Substantia nigra (tissue), 51 donors: ENCODE measurements at places on chromosomes 2 and 18.

- DNase-seq = no peak
Observed at GRCh38 chr2:53952519-53952918, 18.3 kb downstream of the PSME4 start.

DNA sequence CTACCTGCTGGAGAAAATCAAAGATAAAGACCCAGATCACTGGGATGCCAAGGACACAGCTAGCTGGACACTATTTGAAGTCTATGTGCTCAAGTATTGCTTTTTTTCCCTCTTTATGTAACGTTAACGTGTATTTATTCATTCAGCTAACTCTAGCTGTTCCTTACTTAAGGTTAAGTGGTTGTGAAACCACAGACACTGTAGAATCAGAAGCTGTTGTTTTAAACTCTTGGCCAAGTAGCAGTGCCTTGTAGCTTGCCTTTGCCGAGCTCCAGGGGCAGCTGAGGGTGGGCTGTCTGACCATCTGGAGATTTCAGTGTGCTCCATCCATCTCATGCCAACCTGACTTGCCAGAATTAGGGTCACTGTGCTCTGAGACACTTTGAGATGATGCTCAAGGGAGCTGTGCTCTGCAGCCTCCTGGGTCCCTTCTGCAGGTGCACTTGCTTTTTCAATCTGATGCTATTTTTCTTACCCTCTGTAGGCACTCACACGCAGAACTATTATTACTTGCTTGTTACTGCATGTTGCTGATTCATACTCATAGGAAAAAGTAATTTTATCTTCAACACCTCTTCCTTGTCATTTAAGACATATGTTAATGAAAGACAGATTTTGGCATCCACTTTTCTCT, 116.2 kb downstream of the METTL8 start:
- DNase-seq = no peak

- no peak for DNase-seq
Observed at GRCh38 chr2:128818704-128819491, 500.2 kb upstream of the HS6ST1 start.

DNA sequence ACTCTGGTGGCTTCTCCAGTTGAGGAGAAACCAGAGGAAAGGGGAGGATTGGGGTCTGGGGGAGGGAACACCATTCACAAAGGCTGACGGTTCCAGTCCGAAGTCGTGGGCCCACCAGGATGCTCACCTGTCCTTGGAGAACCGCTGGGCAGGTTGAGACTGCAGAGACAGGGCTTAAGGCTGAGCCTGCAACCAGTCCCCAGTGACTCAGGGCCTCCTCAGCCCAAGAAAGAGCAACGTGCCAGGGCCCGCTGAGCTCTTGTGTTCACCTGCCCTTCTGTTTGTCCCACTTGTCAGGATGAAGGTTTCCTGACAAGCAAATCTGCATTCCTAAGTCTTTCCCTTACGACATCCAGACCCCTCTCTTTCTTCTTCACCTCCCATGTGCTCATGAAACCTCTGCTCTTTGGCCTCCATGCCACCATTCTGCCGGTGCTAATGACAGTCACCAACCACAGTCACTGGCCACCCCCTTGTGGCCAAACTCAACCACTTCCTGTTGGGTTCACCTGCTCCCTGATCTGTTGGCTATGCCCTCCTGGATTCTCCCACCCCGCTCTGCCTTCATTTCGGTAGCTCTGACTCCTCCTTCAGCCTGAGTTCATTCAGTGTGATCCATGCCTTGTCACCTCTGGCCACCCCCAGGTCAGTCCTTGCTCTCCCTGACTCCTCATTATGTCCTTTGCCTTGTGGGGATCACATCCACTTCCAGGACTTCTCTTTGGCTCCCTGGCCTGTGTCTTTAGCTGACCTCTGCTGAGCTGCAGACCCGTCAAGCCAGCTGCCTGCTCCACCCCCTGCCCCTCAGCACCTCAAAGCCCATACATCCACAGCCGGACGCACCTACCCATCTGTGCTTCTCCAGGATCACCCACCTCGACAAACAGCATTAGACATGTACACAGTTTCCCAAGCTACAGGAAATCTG, 17.6 kb downstream of the EMX1 start:
- no peak for DNase-seq

- DNase-seq = no peak
Observed at GRCh38 chr2:42169874-42170521, 845 bp downstream of the EML4 start.

DNA sequence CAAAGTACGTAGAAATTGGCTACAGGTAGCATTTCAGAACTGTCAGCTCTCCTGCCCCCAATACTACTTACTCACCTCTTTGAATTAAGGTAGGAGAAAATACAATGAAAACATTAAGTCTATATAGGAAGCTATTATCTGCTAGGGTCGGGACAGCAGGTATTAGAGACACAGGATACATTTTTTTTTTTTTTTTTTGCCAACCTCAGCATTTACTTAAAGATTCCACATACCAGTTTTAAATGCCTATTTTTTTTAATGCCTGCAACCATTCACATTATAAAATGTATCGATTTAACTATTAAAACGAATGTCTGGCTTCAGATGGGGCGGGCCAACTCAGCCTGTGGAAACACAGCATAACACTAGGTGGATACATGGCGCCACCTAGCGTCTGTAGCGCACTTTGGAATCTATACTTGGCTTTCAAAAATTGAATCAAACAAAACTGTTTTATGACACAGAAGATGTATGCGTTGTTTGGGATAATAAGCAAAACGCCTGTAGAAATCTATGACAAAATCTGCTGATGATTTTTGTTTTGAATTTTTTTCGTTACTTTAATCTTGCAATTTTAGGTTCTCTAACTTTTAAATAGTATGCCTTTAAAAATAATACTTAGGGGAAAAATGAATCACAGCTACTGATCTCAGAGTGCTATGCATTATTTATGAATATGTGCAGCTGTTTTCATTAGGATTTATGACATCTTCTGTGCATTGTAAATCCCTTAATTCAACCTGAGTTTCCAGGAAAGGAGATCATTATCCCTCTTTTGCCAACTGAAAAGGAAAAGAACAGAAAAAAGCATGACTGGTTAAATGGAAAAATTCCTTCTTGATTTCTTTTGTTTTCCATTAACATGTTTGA, 261.0 kb downstream of the NYAP2 start:
- DNase-seq = peak; percentile 12

- DNase-seq = no peak
Observed at GRCh38 chr2:174979996-174980395, 25.2 kb downstream of the CHN1 start.

- DNase-seq = no peak
Observed at GRCh38 chr2:129915303-129915840, 64.1 kb upstream of the RAB6C start.

GRCh38 chr2:99734236-99734635, 244.4 kb upstream of the REV1 start:
- no peak for DNase-seq

DNA sequence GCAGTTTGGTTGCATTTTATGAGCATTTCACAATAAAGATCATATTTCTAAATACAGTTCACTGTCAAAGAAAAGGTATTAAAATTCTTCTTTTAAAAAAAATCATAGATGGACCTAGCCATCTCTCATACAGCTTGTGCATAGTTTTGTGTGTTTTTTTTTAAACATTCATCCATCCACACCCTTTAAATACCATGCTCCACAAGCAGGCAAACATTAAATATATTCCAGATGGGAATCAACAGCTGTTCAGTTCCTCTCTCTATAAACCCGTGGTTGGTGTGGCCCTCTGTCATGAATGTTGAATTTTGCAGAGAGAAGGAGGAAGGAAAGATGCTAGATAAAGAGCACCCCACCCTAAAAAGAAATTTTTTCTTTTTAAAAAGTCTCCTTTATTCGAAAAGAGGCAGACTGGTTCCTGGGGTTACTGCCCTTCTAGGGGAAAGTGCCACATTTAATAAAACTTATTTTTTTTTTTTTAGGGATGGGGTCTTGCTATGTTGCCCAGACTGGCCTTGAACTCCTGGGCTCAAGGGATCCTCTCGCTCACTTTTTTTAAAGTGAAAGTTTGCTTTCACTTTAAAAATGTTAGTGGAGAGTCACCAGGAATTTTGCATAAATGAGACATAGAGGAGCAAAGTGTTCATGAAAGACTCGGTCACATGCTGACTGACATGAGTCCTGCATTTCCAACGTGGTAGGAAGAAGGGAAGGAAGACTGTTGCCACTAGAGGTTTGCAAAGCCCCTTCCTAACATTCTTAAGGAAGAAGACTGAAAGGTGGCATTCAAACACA, 73.9 kb upstream of the LMAN1 start:
- no peak for DNase-seq

DNA sequence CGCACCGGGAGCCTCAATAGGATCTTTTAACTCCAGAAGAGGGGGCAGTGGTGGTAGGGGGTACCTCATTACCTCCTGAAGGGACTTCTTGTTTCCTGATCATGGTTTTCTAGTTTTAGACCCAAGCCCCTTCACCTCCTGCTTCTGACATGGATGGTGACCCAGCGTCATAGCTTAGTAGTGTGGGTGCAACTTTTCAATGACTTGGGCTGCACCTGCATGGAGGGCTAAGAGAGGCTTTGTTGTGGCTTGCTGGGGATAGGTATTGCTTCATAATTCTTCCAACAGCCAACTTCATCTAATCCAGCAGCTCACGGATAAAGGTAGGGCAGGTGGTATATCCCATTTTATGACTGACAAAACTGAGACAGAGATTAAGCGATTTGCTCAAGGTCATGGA, 3.0 kb downstream of the SLC1A4 start:
- no peak for DNase-seq

- DNase-seq = no peak
Observed at GRCh38 chr2:179655627-179656026, 205.8 kb downstream of the ZNF385B start.

GRCh38 chr2:30113617-30114293, 33.1 kb upstream of the YPEL5 start:
- DNase-seq = no peak

- no peak for DNase-seq
Observed at GRCh38 chr2:158718196-158718585, 76.9 kb upstream of the DAPL1 start.
